CD4-positive, alpha-beta T cell (primary cell): ENCODE measurements at places on chromosomes 1 and 21.

DNA sequence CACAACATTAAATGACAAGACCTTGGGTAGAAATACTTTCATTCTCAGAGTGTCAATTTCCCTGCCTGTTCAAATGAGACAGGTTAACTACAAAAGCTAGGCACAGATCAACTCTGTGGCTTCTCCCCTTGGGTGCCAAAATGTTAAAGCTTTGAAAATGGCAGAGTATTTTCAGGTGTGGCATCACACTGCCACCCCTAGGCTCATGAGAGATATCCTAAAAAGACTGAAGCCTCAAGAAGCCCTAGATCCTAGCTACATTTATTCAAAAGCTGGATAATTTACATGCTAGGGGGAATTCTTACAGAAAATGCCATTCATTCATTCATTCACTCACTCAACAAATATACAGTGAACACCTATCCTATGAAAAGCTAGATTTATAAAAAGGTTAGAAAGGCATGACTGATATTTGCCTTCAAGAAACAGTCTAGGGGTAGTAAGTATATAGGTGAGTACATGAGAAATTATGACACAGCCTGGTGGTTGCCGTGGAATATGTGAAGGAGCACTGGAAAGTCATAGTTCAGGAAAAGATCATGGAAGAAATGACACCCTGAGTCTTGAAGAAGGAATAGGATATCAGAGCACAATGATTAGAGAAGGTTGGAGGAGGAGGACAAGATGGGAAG lies 15.9 kb upstream of the RAB4A start:
- no peak overlapping the region for H3K27ac ChIP-seq
- H3K27me3 ChIP-seq: no peaks in the 10 kb centered on the region
- no peak overlapping the region for H3K4me3 ChIP-seq
- peaks cover 51% of the 10 kb centered on the region for H3K4me1 ChIP-seq

- H3K4me1 ChIP-seq: peaks cover 10% of the 10 kb centered on the region
- H3K27ac ChIP-seq: no peak overlapping the region
- H3K4me3 ChIP-seq: no peak overlapping the region
- H3K27me3 ChIP-seq: no peaks in the 10 kb centered on the region
- DNase-seq: no peak
Observed at GRCh38 chr1:20158358-20159070, 19.4 kb downstream of the PLA2G2F start.

DNA sequence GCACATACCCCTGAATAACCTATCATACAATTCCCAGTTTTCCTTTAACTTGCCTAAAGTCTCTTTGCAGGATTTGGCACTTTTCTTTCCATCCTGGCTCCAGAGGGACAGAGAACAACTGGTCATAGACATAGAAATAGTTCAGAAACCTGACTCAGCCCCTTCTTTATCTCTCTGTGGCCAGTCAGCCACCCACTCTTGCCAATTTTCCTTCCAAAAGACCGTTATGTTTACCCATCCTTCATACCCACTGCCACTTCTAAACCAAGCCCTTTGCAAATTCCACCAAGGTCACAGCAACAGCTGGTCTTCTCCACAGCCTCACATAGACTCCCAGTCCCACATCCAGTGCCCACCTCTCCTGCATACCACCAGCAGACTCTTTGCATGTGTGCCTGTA lies 127.2 kb upstream of the FGGY start:
- no peak overlapping the region for H3K27ac ChIP-seq
- H3K36me3 ChIP-seq: no peaks in the 10 kb centered on the region
- H3K4me1 ChIP-seq: no peaks in the 10 kb centered on the region
- DNase-seq: no peak
- H3K4me3 ChIP-seq: no peak overlapping the region

DNA sequence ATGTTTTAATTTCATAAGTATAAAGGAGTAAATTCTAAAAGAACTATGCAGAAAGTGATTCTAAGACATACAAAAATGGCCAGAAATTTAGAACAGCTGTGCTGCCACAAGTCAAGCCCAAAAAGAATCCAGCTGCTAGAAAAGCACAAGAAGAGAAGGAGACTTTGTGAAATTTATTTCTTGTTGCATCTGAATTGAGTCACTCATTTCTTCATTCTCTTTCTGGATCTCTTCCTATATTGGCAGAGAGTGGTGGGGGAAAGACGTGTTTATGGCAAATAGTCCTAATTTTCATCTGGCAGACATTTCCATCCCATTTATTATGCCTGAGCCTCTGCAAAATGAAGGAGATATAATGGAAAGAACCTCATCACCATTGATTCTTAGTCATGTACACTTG lies 139.6 kb upstream of the CTTNBP2NL start:
- no peak overlapping the region for H3K4me3 ChIP-seq
- peaks cover 19% of the 10 kb centered on the region for H3K27me3 ChIP-seq
- DNase-seq: no peak
- no peaks in the 10 kb centered on the region for H3K4me1 ChIP-seq
- no peaks in the 10 kb centered on the region for H3K36me3 ChIP-seq
- H3K27ac ChIP-seq: no peak overlapping the region
